ENCODE measurements at places on chromosomes 16 and 17. TPM values are rescaled to one million over a fixed set of nuclear protein-coding genes. Genes with fewer than 3 reads are reported as not detected.

The CNGB1 gene
- total RNA-seq, result not detected

The SPATA22 gene
- not detected for total RNA-seq

The ACSF2 gene
- 6.1 TPM for total RNA-seq

The CCL16 gene
- total RNA-seq, result not detected

DNA sequence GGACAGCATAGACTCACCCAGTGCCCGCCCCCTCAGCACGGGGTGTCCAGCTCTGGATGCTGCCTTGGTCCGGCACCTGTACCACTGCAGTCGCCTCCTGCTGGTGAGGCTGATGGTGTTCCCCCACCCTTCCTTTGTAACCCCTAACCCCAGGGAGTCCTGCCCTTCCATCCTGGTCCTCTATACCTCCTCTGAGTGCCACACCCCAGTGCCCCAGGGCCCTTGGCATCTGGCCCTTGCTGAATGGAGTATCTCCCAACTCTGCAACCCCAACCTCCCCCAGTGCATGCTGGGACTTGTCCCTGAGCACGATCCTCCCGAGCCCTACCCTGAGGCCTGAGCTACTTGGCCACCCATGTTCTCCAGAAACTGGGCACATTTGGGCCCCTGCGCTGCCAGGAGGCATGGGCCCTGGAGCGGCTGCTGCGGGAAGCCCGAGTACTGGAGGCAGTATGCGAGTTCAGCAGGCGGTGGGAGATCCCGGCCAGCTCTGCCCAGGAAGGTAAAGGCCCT is 15.8 kb downstream of the RIPOR1 start:
- no peak for DNase-seq
- H3K4me1 ChIP-seq, result peaks cover 33% of the 10 kb centered on the region
- no peak overlapping the region for H3K4me3 ChIP-seq
- no peak overlapping the region for H3K27ac ChIP-seq
- no peaks in the 10 kb centered on the region for H3K27me3 ChIP-seq

DNA sequence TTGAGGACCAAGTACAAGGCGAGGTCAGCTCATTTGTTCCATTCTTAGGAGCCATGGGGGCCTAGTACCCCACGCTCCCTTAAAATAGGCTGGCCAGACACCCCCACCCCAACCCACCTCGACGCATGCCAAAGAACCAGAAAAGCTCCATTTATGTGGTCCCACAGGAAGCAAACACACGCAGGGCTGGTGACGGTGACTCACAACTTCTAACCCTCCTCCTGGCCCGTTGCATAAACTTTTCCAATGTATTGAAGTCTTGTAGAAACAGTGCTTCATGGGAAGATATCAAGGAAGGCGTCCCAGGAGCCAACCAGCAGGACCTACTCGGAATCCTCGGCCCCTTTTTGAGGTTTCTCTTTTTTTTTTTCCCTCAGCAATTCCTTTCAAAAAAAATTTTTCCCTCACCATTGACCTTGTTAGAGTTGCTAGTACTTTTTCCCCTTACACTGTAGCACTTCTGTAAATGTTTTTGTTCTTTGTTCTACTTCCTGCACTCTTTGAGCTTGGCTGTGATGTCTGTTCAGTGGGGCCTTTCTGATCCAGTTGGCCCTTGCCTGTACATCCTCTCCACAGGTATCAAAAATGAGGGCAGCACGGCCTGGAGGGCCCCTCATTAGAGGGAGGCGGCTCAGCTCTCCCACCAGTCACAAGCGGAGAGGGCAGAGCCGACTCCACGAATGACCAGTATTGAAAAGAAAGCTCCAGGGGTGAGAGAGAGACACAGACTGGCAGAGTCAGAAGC is 208.3 kb downstream of the RGS9 start:
- peaks cover 6% of the 10 kb centered on the region for H3K27me3 ChIP-seq
- H3K36me3 ChIP-seq, result no peaks in the 10 kb centered on the region
- no peaks in the 10 kb centered on the region for H3K4me1 ChIP-seq
- no peak overlapping the region for H3K27ac ChIP-seq
- no peak for DNase-seq
- no peak overlapping the region for H3K4me3 ChIP-seq

- peak within 1 kb of the TSS; percentile 58 for H3K4me3 ChIP-seq
- peaks cover 23% of the 10 kb centered on the region for H3K36me3 ChIP-seq
- peak within 1 kb of the TSS; percentile 69 for H3K27ac ChIP-seq
- H3K4me1 ChIP-seq, result peaks cover 56% of the 10 kb centered on the region
Observed at GRCh38 chr16:67659675-67660563, at the start of gene ACD. Gene ACD (minus strand): TSS chr16:67660260. CDS start chr16:67660220, 40 bp downstream.

DNA sequence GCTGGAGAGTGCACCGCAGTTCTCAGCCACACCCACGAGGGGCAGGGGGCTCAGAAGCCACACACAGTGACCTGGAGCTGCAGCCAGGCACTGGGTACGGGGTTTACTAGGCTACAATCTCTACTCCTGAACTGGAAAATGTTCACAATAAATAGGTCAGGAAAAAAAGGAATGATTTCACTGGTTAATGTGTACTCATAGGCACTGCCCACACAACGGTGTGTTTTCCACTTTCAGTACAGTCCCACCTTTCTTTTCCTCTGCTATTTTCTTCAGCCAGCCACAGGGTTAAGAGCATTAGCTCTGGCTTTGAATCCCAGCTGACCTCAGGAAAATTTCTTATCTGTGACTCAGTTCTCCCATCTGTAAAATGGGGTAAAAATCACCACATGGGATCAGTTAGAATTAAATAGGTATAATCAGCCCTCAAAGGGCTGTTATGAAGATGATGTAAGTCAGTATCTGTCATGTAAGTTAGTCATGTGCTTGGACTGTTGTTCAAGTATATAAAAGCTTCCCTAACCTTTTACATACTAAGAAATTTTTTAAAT is 35.7 kb downstream of the ZCCHC14 start:
- H3K36me3 ChIP-seq, result peaks cover 20% of the 10 kb centered on the region
- no peak overlapping the region for H3K4me3 ChIP-seq
- no peak for DNase-seq
- no peaks in the 10 kb centered on the region for H3K27me3 ChIP-seq

DNA sequence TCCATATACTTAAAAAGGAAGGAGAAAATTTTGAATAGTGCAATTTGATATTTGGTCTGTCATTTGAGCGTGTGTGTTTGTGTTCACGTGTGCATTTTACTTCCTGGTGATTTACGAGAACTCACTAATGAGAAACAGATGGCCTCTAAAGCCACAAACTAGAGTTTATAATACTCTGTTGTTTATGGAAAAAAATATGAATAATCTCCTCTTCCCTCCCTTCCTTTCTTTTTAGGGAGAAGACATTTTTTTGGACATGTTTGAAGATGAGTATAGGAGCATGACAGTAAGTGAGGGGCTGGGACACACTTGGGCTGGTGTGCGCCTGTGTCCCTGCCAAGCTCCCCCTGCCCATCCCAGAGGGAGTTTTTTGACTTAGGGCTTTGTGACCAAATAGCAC is 102.7 kb downstream of the CLEC16A start:
- no peaks in the 10 kb centered on the region for H3K27me3 ChIP-seq
- peaks cover 37% of the 10 kb centered on the region for H3K36me3 ChIP-seq
- H3K4me1 ChIP-seq, result peaks cover 6% of the 10 kb centered on the region
- DNase-seq, result no peak

- no peak for DNase-seq
- no peaks in the 10 kb centered on the region for H3K27me3 ChIP-seq
- H3K27ac ChIP-seq, result peak overlapping the region; percentile 92
- H3K36me3 ChIP-seq, result peaks cover 27% of the 10 kb centered on the region
- H3K4me3 ChIP-seq, result peak overlapping the region; percentile 79
- H3K4me1 ChIP-seq, result peaks cover 10% of the 10 kb centered on the region
Observed at GRCh38 chr16:31508706-31509195, 560 bp upstream of the RUSF1 start.

DNA sequence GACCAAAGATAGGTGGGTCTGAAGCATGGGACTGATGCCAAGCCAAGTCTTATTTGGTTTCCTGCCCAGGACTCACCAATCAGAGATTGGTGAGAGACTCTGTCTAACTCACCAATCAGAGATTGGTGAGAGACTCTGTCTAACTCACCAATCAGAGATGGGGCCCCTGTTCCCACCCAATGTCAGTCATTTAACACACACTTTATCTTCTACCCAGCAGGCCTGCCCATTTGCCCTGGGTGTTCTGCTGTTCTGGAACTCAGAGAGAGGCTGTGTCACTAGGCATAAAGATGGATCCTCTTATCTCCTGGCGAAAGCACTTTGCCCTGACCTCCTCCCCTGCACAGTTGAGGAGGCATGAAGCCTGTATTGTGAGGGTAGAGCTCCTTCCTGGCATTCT is 5.4 kb upstream of the RHOT1 start:
- H3K4me1 ChIP-seq, result peaks cover 5% of the 10 kb centered on the region
- H3K27me3 ChIP-seq, result no peaks in the 10 kb centered on the region
- DNase-seq, result no peak
- no peak overlapping the region for H3K4me3 ChIP-seq
- H3K27ac ChIP-seq, result no peak overlapping the region

DNA sequence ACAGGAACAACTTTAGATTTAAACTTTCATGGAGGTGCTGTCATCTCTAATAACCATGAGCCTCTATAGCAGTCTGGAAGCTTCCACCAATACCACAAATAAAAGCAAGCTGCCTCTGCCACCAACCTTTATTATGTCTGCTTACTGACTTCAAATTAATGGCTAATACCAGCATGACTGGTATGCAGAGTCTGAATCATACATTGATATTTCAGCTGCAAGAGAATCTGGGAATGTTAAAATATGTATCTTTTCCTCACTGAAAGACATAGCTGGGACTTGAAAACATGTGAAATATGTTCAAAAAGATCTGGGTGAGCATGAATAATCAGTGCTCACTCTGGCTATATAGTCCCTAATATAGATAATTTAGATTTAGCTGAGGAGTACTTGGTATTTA is 488.6 kb downstream of the CDH8 start:
- DNase-seq, result no peak
- no peaks in the 10 kb centered on the region for H3K36me3 ChIP-seq
- H3K27me3 ChIP-seq, result no peaks in the 10 kb centered on the region
- no peak overlapping the region for H3K4me3 ChIP-seq

DNA sequence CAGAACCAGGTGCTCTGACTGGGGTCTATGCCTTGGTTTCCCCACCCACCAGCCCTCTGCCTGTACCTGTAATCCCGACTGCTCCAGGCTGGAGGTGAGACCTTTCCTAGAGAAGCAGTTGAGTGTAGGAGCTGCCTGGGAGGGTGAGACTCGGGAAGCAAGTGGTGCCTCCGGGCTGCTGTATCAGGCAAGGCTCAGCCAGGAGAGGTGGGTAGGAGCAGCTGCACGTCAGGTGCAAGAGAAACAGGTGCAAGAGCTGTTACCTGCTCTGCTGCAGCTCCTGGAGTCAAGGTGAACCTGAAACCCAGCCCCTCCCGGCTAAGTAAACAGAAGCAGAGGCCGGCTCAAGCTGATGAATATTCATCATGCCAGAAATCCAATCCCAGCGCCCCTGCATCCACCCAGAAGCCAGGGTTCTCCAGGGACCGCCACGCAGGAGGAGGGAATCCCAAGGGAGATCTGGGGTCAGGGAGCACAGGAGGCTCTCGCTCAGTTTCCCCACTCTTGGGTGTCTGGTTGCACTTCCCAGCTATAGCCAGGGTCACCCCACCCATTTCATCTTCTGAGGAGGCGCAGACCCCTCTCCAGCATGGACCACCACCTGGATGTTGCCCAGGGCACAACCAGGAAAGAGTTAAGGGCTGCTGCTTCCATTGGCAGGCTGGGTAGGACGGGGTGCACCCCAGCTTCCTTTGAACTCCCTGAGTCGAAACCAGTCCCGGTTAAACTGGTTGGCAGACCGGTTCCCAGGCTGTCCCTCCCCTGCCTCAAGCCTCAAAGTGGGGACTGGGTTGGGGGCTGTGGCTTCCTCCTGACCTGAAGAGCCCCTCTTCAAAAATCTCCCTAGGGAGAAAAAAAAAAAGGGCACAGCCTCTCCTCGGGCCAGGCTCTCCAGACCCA is at the start of gene PRR15L:
TSS of gene PRR15L (minus strand) at position 293 of the 900 bp plus-strand sequence. CDS start 4,649 bp downstream, outside the sequence.
- no peak for DNase-seq
- no peak within 1 kb of the TSS for H3K4me3 ChIP-seq
- peaks cover 19% of the 10 kb centered on the region for H3K4me1 ChIP-seq
- no peak within 1 kb of the TSS for H3K27ac ChIP-seq

Measured in K562 (cell line).